ENCODE measurements at places on chromosomes 16 and 17.

GRCh38 chr16:8848939-8849391 is 19.8 kb downstream of the CARHSP1 start:
- DNase-seq: no peak

DNA sequence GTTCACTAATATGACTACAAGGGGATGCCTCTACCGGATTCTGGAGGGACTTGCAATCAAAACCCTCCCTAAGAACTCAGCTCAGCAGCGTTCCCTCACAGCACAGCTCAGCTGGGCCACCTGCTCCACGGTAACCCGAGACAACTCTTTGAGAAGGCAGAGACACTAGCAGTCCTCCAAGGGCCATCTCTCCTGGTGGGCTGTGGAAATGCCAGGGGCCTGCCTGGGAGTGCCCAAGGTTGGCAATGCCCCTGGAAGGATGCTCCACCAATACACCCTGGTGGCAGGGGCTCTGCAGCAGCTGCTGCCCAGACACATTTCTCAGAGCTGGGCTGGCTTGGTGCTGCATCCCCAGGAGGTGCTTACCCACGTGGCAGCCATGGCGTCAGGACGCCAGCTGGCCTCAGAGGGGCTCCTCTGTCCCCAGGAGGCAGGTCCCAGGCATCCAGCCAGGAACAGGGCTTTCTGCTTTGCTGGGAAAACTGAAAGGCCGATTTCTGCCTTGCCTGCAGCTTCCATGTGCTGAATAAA is 16.5 kb downstream of the CDIP1 start:
- peak; percentile 94 for DNase-seq

GRCh38 chr16:87195161-87195560 is 122.0 kb downstream of the C16orf95 start:
- no peak for DNase-seq

DNA sequence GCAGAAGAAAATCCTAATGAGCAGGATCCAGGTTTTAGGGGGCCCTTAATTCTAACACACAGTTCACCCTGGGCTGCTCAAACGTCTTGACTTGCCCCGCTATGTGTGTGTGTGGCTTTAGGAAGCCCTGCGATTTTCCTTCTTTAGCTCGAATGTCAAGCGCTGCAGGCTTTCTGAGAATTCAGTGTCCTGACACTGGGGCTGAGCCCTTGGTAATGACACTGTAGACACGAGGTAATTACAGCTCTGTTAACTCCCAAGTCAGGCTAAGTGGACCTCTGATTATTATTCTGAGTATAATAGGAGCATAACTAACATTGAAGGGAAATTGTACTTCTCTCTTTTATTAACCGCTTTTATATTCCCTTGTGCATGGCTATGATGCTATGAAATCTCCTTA is 202.1 kb downstream of the RBFOX1 start:
- DNase-seq: no peak

DNA sequence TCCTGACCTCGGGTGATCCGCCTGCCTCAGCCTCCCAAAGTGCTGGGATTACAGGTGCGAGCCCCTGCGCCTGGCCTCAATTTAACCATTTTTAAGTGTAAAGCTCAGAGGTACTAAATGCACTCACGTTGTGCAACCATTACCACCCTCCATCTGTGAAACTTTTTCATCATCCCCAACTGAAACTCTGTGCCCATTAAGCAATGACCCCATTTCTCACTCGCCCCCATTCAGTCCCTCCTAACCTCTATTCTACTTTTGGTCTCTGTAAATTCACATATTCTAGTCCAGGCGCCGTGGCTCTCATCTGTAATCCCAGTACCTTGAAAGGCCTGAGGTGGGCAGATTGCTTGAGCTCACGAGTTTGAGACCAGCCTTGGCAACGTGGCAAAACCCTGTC is 8.3 kb upstream of the SPNS3 start:
- DNase-seq: no peak

DNA sequence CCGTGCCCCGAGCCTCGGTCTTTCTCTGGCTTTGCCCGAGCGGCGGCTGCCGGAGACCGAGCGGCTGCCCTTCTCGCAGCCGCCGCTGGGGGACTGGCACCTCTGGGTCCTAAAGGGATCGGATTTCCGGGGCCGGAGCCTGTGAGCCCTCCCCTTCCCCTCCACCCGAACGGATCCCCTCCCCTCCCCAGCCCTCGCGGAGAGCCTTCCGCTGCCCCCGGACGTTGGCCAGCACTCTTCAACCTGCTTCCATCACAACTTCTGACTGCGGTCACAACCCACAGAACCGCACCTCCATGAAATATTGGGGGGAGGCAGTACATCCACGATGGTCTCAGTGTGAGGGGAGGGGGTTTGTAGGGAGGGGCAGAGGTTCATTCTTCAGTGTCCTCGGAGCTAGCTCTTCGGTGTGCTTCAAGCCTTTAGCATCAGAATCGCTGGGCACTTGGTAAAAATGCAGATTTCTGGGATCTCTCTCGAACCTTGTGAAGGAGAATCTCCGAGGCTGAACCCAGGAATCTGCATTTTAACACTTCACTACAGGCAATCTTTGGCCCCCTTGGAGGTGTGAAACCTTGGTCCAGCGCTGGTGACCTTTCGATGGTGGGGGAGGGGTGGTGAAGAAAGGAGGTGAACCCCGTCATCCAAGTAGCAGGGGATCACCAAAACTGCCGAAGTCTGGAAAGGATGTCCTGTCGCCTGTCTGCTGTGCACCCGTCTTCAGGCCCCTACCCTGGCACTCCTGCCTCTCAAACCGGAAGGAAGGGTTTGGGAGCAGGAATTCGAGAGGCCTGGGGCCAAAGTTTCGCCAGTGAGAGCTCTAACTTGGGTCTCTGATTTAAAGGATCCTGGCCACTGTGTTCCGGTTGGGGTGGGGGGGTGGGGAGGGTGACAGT is 812 bp upstream of the PPP1R9B start:
- DNase-seq: peak; percentile 93

GRCh38 chr17:75587675-75588595 is at the start of gene MYO15B:
MYO15B (plus strand) TSS chr17:75587800; CDS start chr17:75588058, 258 bp downstream.
- DNase-seq: peak; percentile 74

- no peak for DNase-seq
Observed at GRCh38 chr17:1934901-1935300, 90.2 kb downstream of the RTN4RL1 start.

DNA sequence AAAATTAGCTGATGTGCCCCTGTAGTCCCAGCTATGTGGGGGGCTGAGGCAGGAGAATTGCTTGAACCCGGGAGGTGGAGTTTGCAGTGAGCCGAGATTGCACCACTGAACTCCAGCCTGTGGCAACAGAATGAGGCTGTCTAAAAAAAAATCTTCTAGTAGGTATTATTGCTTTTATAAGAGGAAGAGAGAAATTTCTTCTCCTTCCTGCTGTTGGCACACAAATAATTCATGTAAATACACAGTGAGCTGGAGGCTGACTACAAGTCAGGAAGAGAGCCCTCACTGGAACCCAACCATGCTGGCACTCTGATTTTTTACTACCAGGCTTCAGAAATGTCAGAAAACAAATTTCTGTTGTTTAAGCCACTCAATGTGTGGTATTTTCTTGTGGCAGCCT is 6.7 kb downstream of the PRDM7 start:
- no peak for DNase-seq

DNA sequence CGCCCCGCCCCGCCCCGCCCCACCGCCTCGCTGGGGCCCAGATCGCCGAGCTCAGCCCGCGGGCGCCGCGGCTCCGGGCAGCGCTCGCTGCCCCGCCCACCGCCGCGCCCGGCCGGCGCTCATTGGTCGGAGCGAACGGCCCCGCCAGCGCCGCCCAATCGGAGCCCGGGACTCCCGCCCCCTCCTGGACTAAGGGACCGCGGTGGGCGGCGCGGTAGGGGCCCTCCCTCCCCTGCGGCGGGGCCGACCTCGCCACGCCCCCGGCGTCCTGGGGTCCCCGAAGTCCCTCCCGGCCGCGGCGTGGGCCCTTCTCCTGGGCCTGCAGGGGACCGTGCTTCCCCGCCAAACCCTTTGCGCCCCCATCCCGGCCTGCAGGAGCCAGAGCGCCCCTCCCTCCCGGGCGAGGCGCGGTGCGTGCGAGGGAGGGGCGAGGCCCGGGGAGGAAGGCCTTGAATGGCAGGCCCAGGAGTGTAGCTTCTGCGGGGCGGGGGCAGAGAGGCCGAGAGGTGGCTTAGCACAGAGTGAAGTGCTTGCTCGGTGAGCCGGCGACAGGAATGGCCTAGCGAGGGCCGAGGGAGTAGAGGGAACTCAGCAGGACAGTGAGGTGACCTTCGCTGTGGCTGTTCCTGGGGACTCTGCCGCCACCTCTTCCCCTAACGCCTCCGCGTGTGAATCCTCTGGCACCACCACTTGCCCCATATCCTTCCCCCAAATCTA is at the start of gene CAMKK1:
Gene CAMKK1 (minus strand): TSS at position 51 of the 717 bp plus-strand sequence. CDS start 7,366 bp downstream, outside the sequence.
- DNase-seq: peak; percentile 94

- DNase-seq: no peak
Observed at GRCh38 chr16:85947230-85948137, 48.5 kb downstream of the IRF8 start.

Measured in umbilical cord (tissue), 2 donors.